ENCODE measurements at places on chromosomes 5 and 9.

DNA sequence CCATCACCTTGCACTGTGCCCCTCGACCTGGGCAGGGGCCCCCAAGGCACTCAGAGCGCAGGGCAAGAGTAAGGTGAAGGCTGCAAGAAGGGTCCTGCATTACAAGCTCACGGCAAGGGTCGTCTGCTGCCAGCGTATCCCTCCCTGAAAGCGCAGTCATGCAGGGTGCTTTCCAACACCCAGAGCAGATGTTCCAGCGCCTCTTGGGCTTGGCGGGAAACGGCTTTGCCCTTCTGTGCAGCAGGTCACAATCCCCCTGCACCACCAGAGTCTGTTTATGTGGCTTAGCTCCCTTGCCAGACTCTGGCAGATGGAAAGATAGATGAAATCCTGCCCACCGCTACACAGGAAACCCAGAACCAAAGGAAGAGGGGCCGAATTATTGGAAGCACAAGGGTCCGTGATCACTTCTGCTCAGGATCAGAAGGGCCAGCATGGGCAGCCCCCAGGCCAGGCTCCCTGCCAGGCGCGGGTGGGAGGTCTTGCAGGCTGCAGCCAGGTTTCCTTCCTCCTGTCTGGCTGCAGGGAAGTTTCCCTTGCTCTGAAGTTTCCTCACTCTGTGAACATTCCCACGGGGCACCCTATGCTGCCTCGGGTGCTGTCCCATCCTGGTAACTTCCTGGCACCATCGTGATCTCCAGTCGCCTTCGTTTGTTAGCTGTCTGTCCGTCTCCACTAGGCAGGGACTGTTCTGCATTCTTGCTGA is 132.2 kb downstream of the ZNF354C start:
- DNase-seq: no peak

- DNase-seq: peak; percentile 45
These were observed 22.7 kb downstream of the ANXA2R start for GRCh38 chr5:43017428-43017815.

- no peak for DNase-seq
These were observed 379.5 kb downstream of the TMEM232 start for GRCh38 chr5:110346893-110347358.

GRCh38 chr5:167754501-167755021 is 536.9 kb upstream of the WWC1 start:
- DNase-seq: no peak

- DNase-seq: no peak
These were observed 22.4 kb downstream of the IFNW1 start for GRCh38 chr9:21119093-21119770.

DNA sequence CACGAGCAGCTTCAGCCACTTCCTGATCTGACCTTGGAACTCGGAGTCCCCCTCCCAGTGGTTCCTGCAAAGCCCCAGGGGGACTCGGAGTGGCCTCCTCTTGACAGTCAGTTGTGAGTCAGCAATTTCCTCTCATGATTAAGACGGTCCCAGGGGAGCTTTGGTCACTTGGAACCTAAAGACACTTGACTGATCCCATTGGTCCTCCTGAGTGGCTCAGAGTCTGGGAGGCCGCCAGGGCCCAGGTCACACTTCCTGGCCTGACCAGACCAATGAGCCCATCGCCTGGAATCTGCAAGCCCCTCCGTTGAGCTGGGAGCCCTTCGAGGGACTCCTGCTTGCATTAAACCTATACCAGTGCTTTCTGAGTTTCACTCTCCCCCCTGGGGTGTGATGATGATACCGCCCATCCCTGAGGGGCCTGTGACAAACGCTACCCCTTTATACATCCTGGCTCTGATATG is 29.1 kb downstream of the TSPAN17 start:
- no peak for DNase-seq

DNA sequence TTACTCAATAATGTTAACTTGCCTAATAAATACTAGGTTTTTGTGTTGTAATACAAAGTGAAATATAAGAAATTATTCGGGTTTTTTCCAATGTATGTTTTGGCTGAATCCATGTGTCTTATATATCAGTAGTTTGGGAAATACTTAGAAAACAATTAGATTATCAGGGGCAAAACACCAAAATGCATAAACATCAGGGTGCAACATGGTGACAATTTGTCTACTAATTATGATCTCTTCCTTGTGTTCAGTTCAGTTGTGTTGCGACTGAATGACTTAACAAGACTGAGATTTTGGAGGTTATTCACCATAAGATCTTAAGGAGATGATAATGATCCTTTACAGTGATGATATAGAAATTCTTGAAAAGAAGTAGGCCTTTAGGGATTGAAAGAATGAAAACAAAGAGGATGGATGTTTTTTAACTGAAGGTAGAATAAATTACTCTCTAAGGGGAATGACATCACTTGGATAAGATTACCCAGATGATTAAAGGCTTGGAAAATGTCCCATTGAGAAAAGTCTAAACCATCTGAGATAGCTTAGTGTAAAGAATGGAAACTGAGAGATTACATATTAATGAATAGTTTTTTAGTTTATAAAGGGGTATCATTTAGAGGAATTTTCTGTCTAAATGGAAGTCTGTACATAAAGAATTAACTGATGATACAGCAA is 415.8 kb downstream of the SPATA31D1 start:
- DNase-seq: no peak

DNA sequence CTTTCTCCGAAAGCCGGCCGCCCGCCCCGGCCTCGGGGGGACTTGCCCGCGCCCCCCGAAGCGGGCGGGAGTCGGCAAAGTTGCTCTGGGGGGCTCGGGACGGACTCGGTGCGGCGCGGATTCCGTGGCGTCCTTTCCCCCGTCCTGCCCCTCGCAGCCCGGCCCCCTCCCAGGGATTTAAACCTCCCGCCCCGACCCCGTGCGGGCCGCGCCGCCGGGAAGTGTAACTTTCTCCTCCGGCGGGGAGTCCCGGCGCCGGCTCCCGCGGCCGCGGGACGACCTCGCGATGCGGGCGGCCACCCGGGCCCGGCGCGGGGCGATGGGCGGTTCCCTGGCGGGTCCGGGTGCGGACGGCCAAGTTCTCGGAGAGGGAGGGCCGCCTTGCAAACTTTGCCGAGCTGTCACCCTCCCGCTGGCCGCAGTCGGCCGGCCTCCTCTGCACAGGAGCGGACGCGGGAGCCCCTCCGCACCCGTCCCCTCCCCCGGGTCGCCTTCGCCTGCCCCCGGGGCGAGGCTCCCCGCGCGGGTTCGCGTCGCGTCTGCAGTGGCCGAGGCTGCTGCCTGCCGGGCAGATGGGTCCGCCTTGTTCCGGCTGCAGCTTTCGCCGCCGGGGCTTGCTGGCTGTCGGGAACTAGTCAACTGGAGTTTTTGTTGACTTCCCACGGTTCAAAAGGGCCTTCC is 732 bp downstream of the PBX3 start:
- peak; percentile 24 for DNase-seq

- DNase-seq: no peak
These were observed 184.0 kb downstream of the MED10 start for GRCh38 chr5:6194261-6194875.

DNA sequence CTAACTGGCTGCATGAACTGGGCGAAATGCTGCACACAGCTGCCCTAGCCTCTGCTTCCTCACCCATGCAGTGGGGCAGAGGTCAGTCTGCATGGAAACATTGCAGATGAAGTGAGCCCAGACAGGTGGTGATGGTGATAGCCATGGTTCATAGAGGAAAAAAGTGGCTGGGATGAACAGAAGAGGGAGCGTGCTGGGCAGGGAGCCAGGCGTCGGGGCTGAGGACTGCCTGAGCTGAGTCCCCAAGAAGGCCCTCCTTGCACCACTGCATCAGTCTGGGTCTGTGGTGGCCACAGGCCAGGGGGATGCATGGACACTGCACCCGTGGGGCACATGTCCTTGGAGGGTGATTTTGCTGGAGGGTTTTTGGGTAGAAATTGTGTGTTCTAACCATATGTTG is 80.5 kb downstream of the AMBP start:
- DNase-seq: no peak

DNA sequence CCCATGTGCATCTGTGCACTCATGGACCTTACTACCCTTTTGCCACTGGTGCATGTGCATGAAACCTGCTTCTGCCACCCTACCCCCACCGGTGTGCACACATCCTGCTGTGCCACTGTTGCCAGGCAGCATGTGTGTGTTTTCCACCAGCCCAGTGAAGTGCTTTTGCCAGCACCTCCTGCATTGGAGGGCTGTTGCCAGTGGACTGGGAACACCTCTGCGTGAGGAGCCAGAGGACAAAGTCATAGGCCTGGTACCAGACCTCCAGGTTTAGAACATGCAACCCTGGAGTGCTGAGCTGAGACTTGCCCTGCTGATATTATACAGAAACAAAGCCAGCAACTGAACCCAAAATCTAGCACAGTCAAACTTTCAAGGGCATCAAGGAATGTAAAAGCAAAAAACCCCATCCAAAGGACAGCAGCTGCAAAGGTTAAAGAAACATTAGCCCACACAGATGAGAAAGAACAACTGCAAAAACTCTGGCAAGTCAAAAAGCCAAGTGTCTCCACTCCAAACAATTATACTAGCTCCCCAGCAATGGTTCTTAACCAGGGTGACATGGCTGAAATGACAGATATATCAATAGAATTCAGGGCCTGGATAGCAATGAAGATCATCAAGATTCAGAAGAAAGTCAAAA is 70.6 kb upstream of the PTPN3 start:
- no peak for DNase-seq

DNA sequence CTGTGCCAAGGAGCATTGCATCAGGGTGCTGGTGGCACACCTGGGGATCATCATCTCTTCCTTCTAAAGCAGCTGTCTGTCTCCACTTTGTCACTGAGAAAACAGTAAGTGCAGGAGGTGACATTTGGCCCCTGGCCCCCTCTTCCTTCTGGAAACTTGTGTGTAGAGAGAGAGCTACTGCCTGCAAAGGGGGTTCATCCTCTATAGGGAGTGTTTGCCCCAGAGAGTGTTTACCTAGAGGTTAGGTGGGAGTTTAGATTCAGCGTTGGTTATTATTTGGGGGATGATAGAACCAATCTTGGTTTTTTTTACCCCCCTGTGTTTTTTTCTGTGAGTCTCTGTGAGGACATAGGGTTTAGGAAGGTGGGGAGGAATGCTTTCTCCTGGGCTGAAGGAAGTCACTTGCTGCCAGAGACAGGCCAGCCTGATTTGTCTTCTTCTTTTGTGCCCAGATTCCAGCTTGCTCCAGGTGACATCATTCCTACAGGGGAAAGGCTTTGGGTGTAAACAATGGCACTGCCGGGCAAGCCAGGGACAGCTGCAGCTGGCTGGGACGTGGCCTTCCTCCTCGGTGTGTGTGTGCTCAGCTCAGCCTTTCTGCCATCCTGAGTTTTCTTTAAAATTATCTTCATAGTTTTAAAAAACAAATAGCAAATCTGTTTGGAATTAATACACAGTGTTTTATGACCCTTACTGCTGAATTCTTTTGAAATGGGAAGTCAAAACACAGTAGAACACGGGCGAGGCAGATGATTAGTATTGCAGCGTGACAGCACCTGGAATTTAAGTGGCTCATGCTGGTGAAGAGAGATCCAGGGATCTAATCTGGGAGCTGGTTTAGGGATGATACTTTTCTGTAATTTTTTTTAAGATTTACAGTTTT is 24.5 kb downstream of the PRRC2B start:
- no peak for DNase-seq

DNA sequence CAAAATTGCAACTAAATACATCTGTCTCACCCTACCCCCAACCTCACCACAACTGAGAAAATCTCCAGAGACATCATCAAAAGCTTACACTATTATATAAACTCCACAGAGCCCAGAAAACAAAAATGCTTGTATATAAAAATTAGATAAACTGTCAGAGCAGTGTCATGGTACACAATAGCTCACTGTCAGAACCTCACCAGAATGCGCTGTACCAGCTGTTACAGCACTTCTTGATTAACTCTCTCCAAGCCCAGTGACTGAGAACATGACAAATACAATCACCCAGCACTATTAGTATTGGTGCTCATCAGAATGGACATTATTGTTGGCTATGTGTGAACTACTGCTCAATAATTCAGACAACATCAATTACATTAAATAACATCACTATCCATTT is 65.7 kb downstream of the ZDHHC21 start:
- DNase-seq: no peak

GRCh38 chr5:178477802-178478201 is 112.4 kb downstream of the COL23A1 start:
- no peak for DNase-seq

DNA sequence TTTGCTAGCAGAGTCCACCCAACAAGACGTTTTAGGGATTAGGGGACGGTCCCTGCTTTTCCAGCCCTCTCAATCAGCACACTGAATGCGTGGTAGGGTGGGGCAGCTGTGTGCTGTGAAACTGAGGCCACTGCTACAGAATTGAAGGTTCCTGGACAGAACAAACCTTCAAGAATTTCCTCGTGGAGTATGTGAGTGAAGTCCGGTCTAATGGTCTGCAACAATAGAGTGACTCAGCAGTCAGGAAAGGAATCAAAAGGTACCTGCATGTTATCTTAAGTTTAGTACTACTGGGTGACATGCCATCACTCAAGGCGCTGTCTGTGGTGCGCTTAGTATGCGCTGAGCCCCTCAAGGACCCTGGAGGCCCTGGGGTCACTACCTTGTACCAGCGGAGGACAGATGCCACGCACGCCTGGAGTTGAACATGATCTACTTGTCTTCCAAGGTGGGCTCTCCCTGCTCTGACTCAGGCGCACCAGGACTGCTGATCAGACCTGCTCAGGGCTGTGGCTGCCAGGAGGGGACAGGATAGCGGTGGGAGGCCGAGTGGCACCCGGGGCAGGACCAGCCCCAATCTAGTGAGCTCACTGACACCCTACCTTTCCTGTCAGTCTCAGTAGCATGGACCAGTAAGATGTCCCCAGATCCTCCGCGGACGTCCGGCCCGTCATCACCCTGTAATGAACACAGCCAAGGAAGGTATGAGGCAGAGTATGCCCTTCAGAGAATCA is 50.5 kb downstream of the PRRT1B start:
- DNase-seq: no peak

DNA sequence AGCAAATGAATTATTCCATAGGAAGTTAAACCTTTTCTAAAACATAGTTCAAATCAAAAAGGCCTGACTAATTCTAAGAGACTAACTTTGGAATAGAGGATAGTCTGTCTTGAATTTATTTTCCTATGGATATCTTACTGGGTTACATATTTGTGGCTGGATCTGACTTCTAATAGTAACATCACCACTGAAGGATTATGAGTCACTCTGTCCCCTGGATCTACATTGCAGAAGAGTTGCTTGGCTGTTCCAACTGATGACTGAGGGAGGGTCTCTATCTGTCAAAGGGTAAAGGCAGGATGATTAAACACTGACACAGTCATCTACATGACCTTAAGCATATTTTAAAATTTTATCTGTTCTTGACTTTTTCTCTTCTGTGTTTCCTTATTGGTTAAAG is 119.6 kb upstream of the FST start:
- no peak for DNase-seq

- no peak for DNase-seq
These were observed 97.9 kb downstream of the DAPK1 start for GRCh38 chr9:87595610-87596009.
